SJCRH30 (cell line): ENCODE measurements at places on chromosomes 3 and 15. TPM values are rescaled to one million over a fixed set of nuclear protein-coding genes. Genes with fewer than 3 reads are reported as not detected.
A peak's percentile ranks its signal among the peaks of the same experiment; 100 is the strongest.

- no peak overlapping the region for H3K27ac ChIP-seq
- DNase-seq = peak; percentile 40
- H3K36me3 ChIP-seq = no peaks in the 10 kb centered on the region
- no peak overlapping the region for H3K4me3 ChIP-seq
These were observed 203.7 kb downstream of the SLC9A9 start for GRCh38 chr3:143644370-143645089.

DNA sequence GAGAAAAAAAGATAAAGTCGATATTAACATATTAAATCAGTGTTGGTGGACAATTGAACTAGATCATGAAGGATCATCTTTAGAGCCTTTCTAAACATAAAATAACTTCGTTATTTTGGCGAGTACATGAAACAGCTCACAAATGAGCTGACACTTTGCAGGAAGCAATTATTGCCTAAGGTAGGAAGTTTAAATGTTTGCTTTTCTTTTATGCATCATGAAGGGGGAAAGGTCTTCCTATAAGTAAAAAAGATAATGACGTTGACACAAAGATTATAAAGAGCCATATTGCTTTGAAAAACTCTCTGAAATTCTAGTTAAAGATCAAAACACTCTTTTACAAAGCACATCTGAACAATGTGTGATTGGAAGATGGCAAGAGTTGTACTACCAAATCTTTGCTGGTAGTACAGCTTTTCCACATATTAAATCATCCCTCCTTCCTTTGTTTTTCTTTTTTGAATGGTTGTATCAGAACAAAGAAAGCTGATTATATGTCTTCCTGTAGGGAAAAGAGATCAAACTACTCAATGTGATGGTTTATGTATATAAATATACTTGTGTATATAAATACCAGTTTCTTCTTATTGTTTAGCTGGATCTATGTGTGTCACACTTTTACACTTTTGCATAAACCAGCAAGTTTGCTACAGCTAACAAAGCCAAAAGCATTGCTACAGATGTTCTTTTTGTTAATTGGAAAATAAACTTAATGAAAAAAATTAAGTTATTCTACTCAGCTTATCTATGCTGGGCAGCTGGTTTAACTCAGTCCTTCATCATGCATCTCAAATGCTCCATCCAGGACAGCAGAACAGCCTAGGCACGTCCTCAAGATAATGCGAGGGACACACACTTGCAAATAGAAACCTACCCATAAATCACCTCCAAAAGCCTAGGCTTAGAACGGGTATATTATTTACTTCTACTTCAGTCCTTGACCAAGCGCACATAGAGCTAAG, 850.8 kb upstream of the ROBO1 start:
- no peaks in the 10 kb centered on the region for H3K4me1 ChIP-seq
- H3K4me3 ChIP-seq = no peak overlapping the region
- no peaks in the 10 kb centered on the region for H3K36me3 ChIP-seq
- no peak overlapping the region for H3K27ac ChIP-seq
- DNase-seq = no peak

GRCh38 chr15:99015698-99016568, 8.3 kb upstream of the PGPEP1L start:
- no peak for DNase-seq
- H3K4me1 ChIP-seq = peaks cover 15% of the 10 kb centered on the region; the same call in 1 of the 2 replicates
- no peaks in the 10 kb centered on the region for H3K36me3 ChIP-seq
- H3K27ac ChIP-seq = no peak overlapping the region; the same call in 1 of the 2 replicates
- no peaks in the 10 kb centered on the region for H3K27me3 ChIP-seq

DNA sequence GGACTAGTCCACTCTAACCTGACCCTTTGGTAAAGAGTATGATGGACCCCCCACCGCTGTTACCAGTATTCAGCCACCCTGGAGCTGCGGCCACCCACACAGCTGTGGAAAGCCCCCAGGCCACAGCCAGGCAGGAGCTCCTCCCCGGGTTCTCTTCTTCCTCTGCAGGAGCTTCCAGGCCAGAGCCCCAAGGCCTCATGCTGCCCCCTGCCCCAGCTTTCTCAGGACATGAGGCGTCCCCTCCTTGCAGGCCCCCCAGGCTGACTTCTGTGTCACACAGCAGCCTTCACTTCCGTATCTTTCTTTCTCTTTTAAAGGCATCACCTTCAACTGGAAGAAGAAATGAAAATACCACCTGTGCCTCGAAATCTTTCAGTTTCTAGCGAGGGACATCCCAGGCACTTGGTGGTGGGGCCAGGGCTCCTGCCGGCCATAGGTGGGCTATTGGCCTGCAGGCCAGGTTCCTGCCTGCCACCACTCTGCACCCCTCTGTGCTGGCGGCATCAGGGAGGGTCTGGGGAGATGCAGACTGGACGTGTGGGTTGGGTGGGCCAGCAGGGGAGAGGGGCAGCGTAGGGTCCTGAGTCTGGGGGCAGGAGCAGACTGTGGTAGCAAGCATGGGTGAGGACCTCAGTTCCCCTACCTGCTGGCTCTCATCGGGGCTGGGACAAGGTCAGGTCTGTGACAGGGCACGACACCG, 19.9 kb downstream of the KLF13 start:
- peaks cover 21% of the 10 kb centered on the region for H3K4me1 ChIP-seq
- H3K4me3 ChIP-seq = no peak overlapping the region
- H3K36me3 ChIP-seq = no peaks in the 10 kb centered on the region
- H3K27me3 ChIP-seq = no peaks in the 10 kb centered on the region
- DNase-seq = peak; percentile 56

TRIM42 gene
- not detected in 2 replicates for total RNA-seq

PLA2G4B gene
- total RNA-seq = 3.0 and 7.2 TPM in 2 replicates
